Activated T-helper 2 cell treated with anti-CD3 and anti-CD28 coated beads, Interferon-gamma antibody, Interleukin-2, Interleukin-4, amounts not matched to agents 10 μg/mL and 5 μg/mL and 100 μg/mL, durations not matched to agents 14 hours and 24 hours and 36 hours (primary cell): ENCODE measurements at places on chromosomes 6 and 20. TPM values are rescaled to one million over a fixed set of nuclear protein-coding genes. Genes with fewer than 3 reads are reported as not detected.

The RNF144B gene
- total RNA-seq, result 4.0 and 5.7 TPM in 2 replicates

DNA sequence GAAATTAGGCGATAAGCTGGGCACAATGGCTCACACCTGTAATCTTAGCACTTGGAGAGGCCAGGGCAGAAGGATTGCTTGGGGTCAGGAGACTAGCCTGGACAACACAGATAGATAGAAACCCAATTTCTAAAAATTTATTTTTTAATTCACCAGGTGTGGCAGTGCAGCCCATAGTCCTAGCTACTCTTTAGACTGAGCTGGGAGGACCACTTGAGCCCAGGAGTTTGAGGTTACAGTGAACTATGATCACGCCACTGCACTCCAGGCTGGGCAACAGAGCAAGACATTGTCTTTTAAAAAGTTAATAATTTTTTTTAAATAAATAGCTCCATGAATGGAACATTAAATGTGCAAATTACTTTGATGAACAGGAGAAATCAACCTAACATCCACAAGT lies 8.2 kb downstream of the ZNF318 start:
- no peak for DNase-seq

DNA sequence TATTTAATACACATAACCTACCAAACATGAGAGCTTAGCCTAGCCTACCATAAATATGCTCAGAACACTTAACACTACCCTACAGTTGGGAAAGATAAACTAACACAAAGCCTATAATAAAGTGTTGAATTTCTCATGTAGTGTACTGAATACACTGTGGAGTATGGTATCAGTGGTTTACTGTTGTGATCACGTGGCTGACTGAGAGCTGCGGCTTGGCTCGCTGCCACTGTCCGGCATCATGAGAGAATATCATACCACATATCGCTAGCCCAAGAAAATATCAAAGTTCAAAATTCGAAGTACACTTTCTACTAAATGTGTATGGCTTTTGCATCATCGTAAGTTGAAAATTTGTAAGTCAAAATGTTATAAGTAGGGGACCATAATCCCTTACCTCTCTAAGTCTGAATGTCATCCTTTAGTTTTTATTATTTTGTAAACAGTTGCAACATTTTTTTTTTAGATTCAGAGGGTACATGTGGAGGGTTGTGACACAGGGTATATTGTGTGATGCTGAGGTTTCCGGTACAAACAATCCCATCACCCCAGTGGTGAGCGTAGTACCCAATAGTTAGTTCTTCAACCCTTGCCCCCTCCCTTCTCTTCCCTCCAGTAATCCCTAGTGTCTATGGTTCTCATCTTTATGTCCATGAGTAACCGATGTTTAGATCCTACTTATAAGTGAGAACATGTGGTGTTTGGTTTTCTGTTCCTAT lies 14.6 kb upstream of the TAAR1 start:
- DNase-seq, result no peak

- DNase-seq, result no peak
These were observed 180.9 kb upstream of the DTNBP1 start for GRCh38 chr6:15843764-15844163.

- DNase-seq, result no peak
These were observed 17.6 kb downstream of the BPIFB4 start for GRCh38 chr20:33097001-33097400.

- DNase-seq, result no peak
These were observed 71.6 kb upstream of the MAP3K7 start for GRCh38 chr6:90658497-90658896.
